Epithelial cell of proximal tubule (primary cell): ENCODE measurements at places on chromosomes 3 and 15. TPM values are rescaled to one million over a fixed set of nuclear protein-coding genes. Genes with fewer than 3 reads are reported as not detected.

DNA sequence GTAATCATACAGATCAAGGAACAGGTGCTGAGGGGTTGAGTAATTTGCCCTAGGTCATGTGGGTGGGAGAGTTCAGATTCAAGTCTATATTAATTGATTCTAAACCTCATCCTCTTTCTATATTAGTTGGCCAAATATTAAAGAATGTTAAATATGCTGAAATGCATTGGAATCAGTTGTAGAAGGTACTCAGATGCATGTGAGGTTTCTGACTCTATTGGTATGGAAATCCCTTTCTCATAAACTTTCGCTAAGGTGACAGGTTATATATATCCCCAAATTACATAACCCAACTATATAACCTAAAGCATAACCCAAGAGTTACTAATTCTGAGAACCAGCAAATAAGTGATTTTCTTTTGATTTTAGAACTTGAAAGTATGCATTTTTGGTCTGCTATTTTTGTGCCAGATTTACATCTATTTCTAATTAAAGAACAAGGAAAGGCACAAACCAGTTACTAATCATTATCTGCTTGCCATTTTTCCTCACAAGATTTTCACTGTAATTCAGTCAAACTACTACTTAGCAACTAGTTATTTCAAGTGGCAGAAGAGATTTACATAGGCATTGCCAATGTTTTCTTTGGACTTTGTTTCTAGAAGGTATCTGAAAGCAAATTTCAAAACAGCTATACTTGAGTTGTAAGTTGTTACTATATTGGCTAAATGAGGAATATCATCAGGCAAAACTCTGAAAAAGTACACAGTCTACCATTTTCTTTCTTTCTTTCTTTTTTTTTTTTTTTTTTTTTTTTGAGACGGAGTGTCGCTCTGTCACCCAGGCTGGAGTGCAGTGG is 201.3 kb downstream of the RBMS3 start:
- no peak for DNase-seq

DNA sequence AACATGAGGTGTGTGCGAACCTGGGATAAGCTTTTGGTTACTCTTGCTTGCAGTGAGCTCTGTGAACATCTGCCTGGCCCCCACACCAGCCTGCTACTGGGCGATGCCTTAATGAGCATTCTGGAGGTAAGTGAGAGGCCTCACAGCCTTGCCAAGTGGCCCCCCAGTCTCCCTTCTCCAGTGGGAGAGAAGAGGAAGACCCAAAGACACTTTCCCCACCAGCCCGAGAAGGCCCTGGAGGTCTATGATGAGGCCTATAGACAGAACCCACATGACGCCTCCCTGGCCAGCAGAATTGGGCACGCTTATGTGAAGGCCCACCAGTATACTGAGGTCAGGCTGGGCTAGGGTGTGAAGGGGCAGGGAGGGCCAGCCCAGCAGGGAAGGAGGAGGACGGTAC is 22.5 kb downstream of the TTC21A start:
- DNase-seq: no peak

DNA sequence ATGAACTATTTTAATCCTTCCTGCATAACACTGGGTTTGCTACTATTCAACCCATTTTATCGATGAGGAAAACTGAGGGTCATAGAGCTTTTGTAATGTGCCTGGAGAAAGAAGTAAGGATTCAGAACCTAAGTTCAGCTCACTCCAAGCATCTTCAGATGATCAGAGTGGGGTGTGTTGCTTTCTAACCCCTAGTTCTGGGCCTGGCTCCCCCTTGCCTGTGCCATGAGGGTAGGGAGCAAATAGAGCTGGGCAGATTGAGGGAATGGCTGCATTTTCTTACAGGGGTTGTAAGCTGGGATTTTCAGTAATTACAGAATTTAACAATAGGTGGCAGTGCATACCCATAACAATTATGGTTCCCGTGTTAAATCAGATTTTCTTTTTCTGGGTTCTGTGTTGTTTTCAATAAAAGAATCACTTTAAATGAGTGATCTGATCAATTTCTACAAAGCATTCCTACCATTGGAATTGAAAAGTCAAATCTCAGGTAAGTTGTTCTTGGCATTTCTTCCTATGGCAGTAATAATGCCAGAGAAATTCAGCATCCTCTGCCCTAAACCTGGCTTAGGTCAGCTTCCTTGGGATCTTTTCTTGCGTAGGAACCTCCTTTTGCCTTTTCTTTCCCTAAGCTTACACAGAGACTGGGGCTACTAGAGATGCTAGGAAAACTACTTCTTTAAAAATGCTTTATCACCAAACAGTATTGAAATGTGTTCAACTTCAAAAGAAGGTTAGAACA is 103.8 kb upstream of the IL12A start:
- DNase-seq: no peak

GRCh38 chr3:89186456-89186855 is 79.0 kb downstream of the EPHA3 start:
- no peak for DNase-seq

- DNase-seq: no peak
Observed at GRCh38 chr3:129315223-129315997, 36.7 kb downstream of the HMCES start.

GRCh38 chr3:138513090-138513843 is 78.9 kb downstream of the ESYT3 start:
- no peak for DNase-seq

DNA sequence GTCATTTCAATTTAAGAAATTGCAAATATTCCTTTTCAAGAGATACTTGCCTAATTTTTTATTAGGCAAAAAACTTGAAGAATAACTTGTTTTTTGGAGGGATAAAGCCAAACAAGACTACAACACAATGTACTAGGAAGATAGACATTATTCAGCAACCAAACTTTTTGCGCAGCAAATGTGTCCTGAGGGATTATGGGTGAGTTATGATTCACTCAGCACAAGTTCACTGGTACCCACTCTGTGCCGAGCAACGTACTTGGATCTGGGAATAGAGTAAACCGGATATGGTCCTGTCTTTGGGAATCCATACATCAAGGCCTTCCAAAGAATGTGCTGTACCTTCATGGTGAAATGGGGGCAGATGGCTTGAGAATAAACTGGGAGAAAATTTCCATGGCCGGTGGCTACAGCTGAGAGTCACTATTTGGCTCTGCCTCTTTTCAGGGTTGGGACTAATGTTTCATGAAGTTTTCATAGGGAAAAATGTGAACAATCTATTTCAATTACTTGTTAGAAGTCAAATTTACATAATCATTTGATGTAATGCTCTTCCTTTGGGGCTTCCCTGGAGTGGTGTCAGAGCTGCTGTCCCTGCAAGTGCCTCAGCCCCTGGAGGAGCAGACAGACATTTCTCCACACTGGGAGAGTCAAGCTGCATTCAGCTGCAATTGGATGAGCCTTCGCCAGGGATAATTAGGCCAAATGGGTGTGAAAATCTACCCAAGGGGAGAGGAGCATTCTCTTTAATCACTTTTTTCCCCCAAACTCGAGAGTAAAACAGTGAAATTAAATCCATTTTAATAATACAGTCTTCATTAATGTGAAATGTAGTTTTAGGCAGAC is 315.2 kb downstream of the CLSTN2 start:
- no peak for DNase-seq

DNA sequence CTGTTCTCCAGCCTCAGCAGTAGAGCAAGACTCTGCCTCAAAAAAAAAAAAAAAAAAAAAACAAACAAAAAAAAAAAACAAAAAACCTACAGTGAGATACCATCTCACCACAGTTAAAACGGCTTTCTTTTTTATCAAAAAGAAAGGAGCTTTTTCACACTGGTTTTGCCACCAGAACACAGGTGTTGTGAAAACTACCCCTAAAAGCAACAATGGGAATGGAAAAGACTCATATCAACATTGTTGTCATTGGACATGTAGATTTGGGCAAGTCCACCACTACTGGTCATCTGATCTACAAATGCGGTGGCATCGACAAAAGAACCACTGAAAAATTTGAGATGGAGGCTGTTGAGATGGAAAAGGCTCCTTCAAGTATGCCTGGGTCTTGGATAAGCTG is 24.8 kb upstream of the SLC25A38 start:
- no peak for DNase-seq

DNA sequence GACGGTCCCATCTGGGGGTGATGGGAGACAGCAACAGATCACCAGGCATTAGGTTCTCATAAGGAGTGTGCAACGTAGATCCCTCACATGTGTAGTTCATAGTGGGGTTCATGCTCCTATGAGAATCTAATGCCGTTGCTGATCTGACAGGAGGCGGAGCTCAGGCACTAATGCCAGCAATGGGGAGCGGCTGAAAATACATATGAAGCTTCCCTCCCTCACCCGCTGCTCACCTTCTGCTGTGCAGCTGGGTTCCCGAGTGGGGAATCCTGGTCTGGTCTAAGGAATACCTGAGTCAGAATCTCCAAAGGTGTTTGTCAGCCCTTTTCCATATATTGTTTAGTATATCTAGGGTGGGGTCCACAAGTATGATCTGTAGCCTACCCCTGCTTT is 52.3 kb downstream of the CHD2 start:
- DNase-seq: no peak

GRCh38 chr3:81299481-81299880 is 462.0 kb downstream of the GBE1 start:
- no peak for DNase-seq

DNA sequence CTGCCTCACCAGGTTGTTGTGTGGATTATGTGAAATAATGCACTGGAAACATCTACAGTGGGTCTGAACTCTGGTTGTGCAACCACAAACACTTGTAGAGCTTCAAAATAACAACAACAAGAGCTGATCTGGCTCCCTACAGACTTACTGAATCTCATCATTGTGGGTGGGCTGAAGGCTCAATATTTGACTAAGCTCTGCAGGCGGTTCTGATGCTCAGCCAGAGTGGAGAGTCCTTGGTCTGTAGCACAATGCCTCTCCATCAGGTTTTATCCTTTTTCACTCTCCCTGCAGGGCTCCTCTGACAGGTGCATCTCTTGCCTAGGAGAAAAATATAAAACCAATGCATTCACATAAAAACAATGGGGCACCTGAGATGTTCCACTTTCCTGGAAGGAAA is 456.3 kb upstream of the ONECUT1 start:
- DNase-seq: no peak

GRCh38 chr3:181330257-181330656 is 340.7 kb upstream of the DNAJC19 start:
- DNase-seq: no peak

- no peak for DNase-seq
Observed at GRCh38 chr3:159894386-159894785, 94.2 kb upstream of the IL12A start.

DNA sequence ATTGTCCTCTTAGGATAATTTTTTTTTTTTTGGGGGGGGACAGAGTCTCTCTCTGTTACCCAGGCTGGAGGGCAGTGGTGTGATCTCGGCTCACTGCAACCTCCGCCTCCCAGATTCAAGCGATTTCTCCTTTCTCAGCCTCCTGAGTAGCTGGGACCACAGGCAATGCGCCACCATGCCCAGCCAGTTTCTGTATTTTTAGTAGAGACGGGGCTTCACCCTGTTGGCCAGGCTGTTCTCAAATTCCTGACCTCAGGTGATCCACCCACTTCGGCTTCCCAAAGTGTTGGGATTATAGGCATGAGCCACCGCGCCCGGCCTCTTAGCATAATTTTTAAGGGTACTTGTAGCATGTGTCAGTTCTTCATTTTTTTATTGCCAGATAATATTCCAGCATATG is 122.6 kb downstream of the FNDC3B start:
- no peak for DNase-seq

- no peak for DNase-seq
Observed at GRCh38 chr15:66288551-66289185, 4.7 kb upstream of the DIS3L start.

DNA sequence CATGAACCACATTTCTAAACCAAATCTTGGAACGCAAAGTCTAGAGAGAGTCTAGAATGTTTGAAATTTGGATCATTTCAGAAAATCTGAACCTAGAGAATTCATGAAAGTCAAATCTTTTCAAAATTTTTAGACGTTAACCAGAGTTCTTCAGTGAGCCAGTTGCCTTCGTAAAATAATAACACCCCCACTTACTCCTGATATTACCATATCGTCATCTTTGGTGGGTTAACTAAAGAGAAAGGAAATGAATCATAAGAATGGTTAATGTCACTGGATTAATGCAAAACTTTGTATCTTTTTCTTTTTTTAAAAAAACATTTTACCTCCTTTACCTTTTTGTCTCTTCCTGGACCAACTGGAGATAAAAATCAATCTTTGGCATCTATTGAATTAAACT is 1.2 kb upstream of the ZBED2 start:
- DNase-seq: no peak

DNA sequence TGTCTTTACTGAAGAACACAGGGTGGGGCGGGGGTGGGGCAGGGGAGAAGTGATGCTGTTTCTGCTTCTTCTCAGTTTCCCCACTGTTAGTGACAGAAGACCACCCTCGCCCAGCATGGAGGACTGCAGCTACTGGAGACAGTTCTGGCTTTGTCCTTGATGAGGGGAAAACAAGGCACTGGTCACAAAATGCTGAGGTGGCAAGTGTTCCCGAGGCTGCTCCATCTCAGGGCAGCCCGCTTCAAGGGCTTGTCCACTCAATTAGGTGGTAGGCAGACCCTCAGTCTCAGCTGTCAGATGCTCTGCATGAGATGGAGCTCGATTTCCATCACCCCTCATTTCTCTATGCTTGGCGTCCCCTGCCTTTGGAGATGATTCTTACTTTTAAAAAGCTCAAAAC is 33.8 kb upstream of the RYK start:
- no peak for DNase-seq

DNA sequence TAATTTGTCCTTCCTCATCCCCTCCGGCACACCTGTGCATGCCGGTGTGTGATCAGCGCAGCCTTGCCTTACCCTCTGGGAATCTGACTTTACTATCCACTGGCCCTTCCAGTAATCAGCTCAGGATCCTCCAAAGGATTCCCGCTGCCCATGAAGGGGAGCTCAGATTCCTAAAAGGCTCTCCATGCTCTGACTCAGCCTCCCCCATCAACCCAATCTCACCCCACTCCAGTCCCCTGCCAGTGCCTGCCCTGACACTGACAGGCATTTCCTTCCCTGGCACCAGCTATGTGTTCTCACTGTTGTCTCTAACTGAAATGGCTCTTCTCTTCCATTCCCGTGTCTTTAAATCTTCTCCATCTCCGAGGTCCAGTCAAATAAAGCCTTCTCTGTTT is 7.3 kb upstream of the BCL2A1 start:
- no peak for DNase-seq

- DNase-seq: no peak
Observed at GRCh38 chr3:101235048-101235447, 85.3 kb downstream of the IMPG2 start.

Gene DUOXA2
- not detected in 2 replicates for total RNA-seq

Gene PSMD2
- 506 and 1,067 TPM in 2 replicates for total RNA-seq

Gene MKRN3
- 0.81 TPM in 1 of 2 replicates, not detected in the other for total RNA-seq

Gene REC114
- total RNA-seq: not detected in 2 replicates

Gene RARRES1
- 9.8 and 10.4 TPM in 2 replicates for total RNA-seq

Gene OPA1
- 41.1 and 59.0 TPM in 2 replicates for total RNA-seq

Gene ARL14
- 0.87 TPM in 1 of 2 replicates, not detected in the other for total RNA-seq
